Cardiac muscle cell (in vitro differentiated cells and primary cell): ENCODE measurements at places on chromosomes 13 and 19. TPM values are rescaled to one million over a fixed set of nuclear protein-coding genes. Genes with fewer than 3 reads are reported as not detected.

ZSCAN18 gene
- polyA plus RNA-seq: 127 and 191 TPM in 2 replicates

KIR2DL4 gene
- polyA plus RNA-seq: not detected in 2 replicates

PSG5 gene
- polyA plus RNA-seq: not detected in 2 replicates

IGSF23 gene
- not detected in 2 replicates for polyA plus RNA-seq
